ENCODE measurements at places on chromosomes 16 and 17. TPM values are rescaled to one million over a fixed set of nuclear protein-coding genes. Genes with fewer than 3 reads are reported as not detected.

- DNase-seq = no peak
These were observed 9.7 kb upstream of the CIAO3 start for GRCh38 chr16:750485-750884.

Gene STXBP4
- total RNA-seq = 29.0 TPM

DNA sequence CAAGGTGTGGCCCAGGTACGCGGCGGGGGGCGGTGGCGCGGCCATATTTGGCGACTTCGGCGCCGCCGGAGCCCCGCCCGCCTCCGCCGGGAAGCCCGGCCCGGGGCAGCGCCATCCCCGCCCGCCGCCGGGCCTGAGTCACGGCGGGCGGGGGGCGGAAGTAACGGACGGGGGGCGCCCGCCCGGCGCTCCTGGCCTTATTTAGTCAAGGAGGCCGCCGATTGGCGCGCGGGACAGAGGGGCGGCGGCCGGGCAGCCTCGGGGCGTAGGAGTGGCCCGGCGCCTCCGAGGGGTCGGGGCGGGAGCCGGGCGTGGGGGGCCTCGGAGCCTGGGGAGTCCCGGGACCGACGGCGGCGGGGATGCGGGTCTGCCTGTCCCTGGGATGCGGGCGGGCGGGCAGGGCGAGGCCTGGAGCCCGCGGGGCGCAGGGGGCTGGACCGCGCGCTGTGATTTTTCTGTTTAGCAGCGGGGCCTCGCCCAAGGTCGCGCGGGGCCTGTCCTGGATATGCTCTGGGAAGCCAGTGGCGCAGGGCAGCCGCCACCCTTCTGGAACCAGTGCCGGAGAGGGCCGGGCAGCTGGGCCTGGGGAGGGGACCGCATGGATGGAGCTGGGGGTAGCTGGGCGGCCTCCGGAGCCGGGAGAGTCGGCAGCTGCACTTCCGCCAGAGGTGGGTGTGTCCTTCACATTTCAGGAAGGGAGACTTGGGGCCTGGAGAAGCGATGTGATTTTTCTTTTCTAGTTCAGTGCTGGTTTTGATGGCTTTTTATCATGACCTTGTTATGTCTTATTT, 2.3 kb upstream of the ACTG1 start:
- peak; percentile 66 for DNase-seq

- no peak for DNase-seq
These were observed 29.1 kb downstream of the CDH13 start for GRCh38 chr16:82655720-82656490.

DNA sequence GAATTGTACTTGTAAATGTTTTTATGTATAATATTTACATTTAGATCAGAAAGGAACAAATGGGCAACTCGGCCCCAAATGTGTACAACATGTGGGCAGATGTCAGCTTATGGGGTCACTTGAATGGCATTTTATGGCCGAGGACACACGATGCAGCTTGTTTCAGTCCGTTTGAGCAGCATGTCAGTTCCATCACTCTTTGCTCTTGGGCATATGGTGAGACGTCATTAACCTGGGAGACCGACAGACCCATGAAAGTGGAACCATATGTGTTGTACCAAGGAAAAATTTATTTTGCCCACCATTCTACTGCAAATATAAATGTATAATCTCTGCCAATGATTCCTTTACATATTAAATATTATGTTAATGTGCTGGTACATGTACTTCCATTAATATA, 561.9 kb upstream of the SOX9 start:
- no peak for DNase-seq

GRCh38 chr17:42514279-42514678, 21.8 kb upstream of the NAGLU start:
- DNase-seq = no peak

Gene CIITA
- 0.20 TPM for total RNA-seq

GRCh38 chr17:49365667-49366066, 3.6 kb upstream of the ZNF652 start:
- no peak for DNase-seq

DNA sequence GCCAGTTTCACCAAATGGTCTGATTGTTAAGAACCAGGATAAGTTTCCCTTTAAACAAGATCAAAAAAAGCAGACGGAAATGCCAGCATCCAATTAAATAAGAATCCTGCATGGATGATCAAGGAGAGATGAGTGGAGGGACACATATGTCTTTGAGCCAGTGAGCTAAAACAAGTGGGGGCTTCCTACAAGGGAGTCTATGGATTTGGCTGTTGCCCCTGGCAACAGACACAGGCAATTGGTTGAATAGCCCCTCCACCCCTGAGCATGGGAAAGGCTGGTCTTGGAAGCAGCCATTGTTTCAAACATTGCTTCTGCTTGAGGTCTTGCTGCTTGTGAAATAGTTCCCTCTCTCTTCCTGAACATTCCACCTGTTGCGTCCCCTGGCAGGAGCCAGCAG, 374.7 kb upstream of the ERCC4 start:
- no peak for DNase-seq

Gene EVI2A
- total RNA-seq = not detected

DNA sequence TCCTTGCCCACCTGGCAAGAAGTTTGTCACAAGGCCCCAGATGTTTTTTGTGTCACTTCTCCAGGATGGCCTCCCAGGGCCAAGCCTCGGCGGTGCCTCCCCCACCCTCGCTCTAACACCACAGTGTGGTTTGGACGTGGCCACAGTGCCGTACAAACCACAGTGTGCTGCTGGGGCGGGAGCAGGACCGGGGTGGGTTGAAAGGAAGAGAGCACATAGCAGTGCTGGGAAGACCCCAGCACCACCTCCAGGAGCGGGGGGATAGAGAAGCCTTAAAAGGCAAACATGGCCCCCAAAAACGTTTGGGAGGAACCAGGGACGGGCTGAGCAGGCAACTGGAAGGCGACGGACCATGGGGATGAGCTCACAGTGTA, 5.0 kb upstream of the BCL6B start:
- no peak for DNase-seq

Gene ADGRG1
- total RNA-seq = 67.1 TPM

DNA sequence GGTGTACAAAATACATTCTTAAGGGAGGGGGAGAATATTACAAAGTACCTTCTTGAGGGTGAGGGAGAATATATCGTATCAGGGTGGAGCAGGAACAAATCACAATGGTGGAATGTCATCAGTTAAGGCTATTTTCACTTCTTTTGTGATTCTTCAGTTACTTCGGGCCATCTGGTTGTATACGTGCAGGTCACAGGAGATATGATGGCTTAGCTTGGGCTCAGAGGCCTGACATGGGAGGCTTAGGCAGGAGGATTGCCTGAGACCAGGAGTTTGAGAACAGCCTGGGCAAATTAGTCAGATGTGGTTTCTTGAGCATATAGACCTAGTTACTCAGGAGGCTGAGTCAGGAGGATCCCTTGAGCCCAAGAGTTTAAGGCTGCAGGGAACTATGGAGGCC, 13.1 kb downstream of the ODAD4 start:
- no peak for DNase-seq

Gene CRYBA1
- total RNA-seq = not detected

DNA sequence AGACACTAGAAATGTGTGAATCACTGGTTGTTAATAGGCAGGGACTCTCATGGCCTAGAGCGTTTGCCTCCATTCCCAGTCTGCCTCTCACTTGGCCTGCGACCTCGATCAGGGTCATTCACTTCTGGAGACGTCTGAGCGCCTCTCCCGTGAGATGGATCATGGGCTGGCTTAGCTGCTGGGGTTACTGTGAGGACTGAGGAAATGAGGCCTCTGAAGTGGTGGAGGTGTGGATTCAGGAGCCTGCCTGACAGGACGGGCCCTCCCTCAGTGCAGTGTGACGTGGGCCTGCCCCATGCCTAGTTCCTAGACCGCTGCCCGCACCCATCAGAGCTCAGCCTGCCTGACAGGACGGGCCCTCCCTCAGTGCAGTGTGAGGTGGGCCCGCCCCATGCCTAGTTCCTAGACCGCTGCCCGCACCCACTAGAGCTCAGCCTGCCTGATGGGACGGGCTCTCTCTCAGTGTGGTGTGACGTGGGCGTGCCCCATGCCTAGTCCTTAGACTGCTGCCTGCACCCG, 61.9 kb downstream of the BANP start:
- no peak for DNase-seq

DNA sequence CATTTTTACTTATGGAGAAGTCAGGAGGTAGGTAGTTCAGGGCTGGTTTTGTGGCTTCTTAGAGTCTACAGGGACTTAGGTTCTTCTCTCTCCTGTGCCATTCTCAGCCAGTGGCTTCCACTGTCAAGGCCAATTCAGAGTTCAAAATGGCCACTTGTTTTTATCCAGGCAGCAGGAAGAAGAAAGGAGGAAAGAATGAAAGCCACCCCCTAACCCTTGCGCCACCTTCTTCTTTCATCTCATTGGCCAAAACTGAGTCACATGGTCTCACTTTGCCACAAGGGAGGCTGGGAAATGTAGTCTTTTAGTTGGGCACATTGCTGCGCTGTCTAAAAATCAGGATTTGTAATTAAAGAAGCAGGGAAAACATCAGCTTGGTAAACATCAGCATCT, 60.8 kb upstream of the MED9 start:
- DNase-seq = no peak

- DNase-seq = no peak
These were observed 92.7 kb upstream of the CDH5 start for GRCh38 chr16:66273644-66274334.

DNA sequence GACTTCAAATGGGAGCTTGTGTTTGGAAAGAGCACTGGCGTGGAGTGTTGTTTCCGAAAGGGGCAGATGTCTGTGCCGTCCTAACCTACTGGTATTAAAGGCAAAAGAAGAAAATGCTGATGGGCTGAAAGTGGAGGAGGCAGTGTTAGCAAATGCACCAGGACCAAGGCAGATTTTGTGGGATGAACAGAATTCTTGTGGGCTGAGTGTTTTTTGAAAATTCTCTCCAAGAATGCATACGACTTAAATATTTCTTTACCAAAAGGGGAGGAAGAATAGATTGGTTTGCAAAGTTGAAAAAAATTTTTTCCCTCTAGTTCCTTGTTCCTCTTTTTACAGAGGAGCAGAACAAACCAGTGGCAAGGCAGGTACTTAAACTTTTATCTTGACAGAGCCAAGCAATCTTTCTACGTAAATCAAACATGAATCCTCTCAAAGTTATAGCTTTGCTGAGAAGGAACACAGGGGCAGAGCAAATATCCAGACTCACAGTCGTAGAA, 16.8 kb downstream of the MARCHF10 start:
- no peak for DNase-seq

Gene WFDC1
- total RNA-seq = 3.0 TPM

GRCh38 chr16:81547194-81547938, 102.8 kb downstream of the CMIP start:
- no peak for DNase-seq

Gene GNG13
- total RNA-seq = not detected

GRCh38 chr16:67445441-67445912, 14.6 kb downstream of the HSD11B2 start:
- DNase-seq = no peak

DNA sequence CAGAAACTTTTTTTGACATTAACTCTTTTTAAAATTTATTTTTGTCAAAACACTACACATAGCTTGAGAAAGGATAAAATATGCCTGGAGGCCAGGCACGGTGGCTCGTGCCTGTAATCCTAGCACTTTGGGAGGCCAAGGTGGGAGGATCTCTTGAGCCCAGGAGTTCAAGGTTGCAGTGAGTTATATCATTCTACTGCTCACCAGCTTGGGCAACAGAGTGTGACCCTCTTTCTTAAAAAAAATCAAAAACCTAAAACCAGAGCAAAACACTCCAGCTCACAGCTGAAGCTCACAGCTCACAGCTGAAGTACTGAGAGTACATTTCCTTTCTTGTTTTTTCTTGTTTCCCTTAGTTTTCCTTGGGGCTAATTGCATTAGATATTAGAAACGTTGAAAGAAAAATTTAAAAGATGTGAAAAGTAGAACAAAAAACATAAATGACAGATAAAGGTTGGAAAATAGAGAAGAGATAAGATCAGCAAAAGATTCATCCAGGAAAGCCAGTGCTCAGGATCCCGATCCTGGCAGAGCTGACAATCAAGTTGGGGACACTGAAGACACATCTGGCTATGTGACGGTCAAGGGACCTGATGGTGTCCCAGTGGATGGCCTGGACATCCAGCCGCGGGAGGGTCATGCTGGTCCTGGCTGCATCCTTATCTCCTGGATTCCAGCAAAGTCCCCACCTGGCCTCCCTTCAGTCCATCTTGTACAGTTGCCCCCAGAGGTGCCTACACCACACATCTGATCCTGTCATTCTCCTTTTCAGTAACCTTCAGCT, 9.8 kb downstream of the CHST6 start:
- DNase-seq = no peak

Gene HS3ST6
- total RNA-seq = 0.36 TPM

GRCh38 chr17:74249590-74250270, 24.3 kb upstream of the DNAI2 start:
- DNase-seq = no peak

- no peak for DNase-seq
These were observed at the start of gene MT1A for GRCh38 chr16:56637814-56638750. MT1A (plus strand) TSS chr16:56638666; CDS start chr16:56638739, 73 bp downstream.

DNA sequence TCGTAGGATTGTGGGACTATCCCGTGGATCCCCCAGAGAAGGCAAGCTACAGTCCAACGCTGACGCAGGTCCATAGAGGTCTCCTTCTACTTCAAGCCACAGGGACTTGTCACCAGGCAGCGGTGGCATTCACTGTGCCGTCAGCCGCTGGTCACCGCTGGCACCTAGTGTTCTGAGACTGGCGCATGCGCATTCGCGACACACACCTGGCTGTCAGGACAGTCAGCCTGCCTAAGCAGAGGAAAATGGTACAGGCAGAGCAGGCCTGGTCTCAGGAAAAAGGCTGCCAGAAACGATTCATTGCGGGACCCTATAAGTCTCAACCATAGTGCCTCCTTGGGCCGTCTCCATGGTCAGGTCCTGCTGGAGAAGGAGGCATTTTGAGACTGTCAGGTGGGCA, 138.0 kb upstream of the WSB1 start:
- DNase-seq = no peak

DNA sequence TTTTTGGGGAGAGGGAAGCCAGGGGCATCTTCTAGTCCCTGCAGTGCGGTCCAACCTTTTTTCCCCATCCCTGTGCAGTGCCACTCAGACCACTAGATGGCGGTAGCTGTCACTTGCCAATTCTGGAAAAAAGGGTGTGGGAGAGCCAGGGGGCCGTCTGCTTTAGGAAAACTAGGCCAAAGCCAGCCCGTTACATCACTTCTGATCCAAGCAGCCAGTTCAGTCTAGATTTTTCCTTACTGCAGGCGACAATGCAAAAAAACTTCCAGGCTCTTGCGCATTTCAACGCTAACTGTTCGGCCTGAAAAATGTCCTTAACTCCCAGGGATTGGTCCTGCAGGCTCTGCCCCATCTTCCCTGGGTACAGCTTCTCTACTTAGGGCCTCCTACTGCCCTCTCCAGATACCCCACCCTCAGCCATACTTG, 69.2 kb upstream of the CES5A start:
- DNase-seq = peak; percentile 78

- DNase-seq = no peak
These were observed 232.3 kb upstream of the PMFBP1 start for GRCh38 chr16:72404299-72404698.
